Retinal pigment epithelial cell (primary cell): ENCODE measurements at places on chromosomes 11 and 22.

DNA sequence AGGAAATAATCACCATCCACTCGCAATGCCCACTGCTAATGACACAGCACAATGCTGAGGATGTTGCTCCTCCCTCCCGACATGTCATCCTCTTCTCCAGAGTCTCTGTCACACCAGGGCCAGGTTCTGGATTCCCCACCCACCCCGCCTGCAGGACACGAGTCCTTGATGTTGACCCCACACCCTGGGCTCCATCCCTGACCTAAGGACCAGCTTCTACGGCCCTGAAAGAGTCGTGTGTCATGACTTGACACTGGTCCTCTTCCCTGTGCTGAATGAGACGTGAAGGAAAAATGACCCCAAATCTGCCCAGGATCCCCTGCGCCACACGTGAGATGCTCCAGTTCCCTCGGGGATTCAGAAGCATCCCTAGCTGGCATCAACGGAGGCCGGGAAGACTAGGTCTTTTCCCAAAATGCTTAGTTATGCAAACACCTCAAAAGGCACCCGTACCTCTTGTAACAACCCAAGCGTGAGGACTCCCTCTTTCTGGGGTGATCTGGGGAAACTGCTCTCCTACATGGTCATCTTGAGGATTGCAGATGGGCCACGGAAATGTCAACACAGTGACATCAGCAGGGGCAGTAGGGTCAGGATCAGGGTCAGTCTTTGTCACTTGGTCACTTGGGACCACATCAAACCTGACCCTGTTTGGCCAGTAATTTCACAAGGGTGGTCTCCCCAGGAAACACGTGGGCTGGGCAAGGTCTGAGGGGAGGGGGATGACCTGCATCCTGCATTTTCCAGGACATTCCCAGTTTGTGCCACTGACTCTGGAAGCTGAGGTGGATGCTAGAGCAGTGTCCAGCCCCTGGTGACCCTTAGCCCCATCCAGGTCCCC, 42.0 kb downstream of the IGLL5 start:
- DNase-seq = no peak

GRCh38 chr11:67415501-67416304, at the start of gene CARNS1:
CARNS1 (plus strand) TSS chr11:67415678; CDS start chr11:67416200, 522 bp downstream.
- DNase-seq = no peak

GRCh38 chr11:720642-721246, 14.7 kb downstream of the EPS8L2 start:
- no peak for DNase-seq

DNA sequence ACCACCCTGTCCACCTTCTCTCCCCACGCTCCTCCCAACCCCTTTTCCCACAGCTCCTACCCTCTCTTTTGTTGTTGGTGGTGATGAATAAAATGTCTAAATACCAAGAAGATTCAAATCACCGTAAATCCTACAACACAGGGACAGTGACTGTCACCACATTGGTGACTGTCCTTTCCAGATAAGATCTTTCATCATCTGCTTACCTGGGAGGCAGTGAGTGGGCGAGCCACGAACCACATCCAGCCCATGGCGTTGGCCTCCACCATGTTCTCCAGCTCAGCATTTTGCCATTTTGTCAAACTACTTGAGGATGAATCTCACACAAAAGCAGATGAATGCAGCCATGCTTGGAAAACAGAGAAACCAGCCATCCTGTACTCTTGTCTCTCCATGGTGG, 6.7 kb upstream of the CYTH4 start:
- DNase-seq = no peak

- DNase-seq = no peak
These were observed 3.3 kb downstream of the SLC22A25 start for GRCh38 chr11:63240098-63240497.

DNA sequence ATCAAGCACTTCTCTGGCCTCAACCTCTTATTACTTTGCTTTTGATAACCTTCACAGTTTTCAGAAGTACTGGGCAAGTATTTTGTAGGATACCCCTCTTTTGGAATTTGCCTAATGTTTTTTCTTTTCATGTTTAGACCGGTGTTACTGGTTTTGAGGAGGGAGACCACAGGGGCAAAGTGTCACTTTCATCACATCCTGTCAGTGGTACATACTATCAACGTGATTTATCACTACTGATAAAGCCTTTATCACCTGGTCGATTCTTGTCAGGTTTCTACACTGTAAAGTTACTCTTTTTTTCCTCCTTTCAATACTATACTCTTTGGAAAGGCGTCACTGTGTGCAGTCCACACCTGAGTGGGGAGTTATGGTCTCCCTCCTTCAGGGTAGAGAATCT, 26.7 kb downstream of the QSER1 start:
- no peak for DNase-seq

- no peak for DNase-seq
These were observed 36.7 kb downstream of the ADAMTS8 start for GRCh38 chr11:130391711-130392110.

- DNase-seq = peak; percentile 25
These were observed 942.5 kb downstream of the JRKL start for GRCh38 chr11:97332271-97332670.

- no peak for DNase-seq
These were observed 3.9 kb upstream of the EHF start for GRCh38 chr11:34616830-34617504.

- DNase-seq = no peak
These were observed 58.8 kb downstream of the CHRDL2 start for GRCh38 chr11:74672332-74672955.

- no peak for DNase-seq
These were observed 21.5 kb upstream of the PRR5 start for GRCh38 chr22:44680481-44680894.

- DNase-seq = no peak
These were observed 67.4 kb upstream of the ARFGAP3 start for GRCh38 chr22:42924436-42924835.

GRCh38 chr11:99501655-99502054, 480.9 kb downstream of the CNTN5 start:
- no peak for DNase-seq
